NCI-H2029 treated with DMSO at 0.1 percent for 48 hours (cell line): ENCODE measurements at places on chromosomes 2 and 18.

- DNase-seq: no peak
These were observed 227.2 kb upstream of the KLHL29 start for GRCh38 chr2:23157812-23158211.

GRCh38 chr18:56532176-56532840 is 106.1 kb downstream of the TXNL1 start:
- no peak for DNase-seq

DNA sequence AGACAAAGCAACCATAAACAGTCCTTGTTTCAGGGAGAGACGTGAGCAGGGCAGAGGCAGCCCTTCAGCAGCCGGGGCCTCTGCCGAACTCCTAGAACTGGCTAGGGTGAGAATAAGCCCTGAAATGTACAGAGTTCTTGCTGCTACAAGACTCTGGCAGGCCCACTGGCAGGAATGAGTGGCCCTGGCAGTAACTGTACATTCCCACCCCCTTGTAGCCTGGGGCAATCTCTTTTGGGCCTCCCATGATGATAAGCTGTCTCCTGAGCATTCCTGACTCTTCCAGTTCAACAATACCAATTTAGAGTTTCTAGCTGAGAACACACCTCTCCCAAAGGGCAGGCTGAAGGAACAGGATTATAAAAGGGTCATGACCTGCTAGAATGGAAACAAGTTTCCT is 54.3 kb downstream of the HAUS1 start:
- DNase-seq: no peak

DNA sequence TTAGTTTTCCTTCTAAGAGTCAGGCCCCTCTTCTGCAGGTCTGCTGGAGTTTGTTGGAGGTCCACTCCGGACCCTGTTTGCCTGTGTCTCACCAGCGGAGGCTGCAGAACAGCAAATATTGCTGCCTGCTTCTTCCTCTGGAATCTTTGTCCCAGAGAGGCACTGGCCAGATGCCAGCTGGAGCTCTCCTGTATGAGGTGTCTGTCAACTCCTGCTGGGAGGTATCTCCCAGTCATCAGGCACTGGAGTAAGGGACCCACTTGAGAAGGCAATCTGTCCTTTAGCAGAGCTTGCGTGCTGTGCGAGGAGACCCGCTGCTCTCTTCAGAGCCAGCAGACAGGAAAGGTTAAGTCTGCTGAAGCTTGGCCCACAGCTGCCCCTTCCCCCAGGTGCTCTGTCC is 4.8 kb downstream of the REG1B start:
- no peak for DNase-seq

DNA sequence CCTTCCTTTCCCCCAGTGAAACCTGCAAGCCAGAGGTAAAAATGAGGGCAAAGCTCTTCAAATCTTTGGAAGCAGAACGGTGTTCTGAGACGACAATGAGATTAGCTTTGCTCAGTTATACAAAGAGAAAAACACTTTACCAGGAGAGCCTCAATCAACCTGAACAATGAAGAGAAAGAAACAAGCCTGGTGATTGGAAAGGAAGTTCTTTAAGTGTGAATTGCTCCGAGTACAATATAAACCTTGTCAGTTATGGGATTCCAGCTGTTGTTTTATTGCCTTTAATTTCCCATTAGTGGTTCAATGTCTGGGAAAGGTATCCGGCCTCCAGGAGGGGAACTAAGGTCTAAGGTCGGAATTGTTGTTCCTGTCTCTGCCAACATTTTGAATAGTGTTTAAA is 901.6 kb downstream of the EPHA4 start:
- DNase-seq: peak; percentile 83
